Stimulated activated CD8-positive, alpha-beta memory T cell treated with anti-CD3 and anti-CD28 coated beads, Interleukin-12 subunit alpha, Interleukin-12 subunit beta, amount 100 ng/mL, for 1 hour (primary cell): ENCODE measurements at places on chromosomes 1 and 21.
A peak's percentile ranks its signal among the peaks of the same experiment; 100 is the strongest.

- no peak for DNase-seq
These were observed 28.8 kb downstream of the SAMD13 start for GRCh38 chr1:84330125-84330984.

GRCh38 chr1:245528258-245528635 lies 373.5 kb downstream of the KIF26B start:
- DNase-seq = no peak

- no peak for DNase-seq
These were observed 37.2 kb upstream of the NPL start for GRCh38 chr1:182752077-182752988.

GRCh38 chr1:22487781-22488180 lies 36.1 kb downstream of the ZBTB40 start:
- no peak for DNase-seq

DNA sequence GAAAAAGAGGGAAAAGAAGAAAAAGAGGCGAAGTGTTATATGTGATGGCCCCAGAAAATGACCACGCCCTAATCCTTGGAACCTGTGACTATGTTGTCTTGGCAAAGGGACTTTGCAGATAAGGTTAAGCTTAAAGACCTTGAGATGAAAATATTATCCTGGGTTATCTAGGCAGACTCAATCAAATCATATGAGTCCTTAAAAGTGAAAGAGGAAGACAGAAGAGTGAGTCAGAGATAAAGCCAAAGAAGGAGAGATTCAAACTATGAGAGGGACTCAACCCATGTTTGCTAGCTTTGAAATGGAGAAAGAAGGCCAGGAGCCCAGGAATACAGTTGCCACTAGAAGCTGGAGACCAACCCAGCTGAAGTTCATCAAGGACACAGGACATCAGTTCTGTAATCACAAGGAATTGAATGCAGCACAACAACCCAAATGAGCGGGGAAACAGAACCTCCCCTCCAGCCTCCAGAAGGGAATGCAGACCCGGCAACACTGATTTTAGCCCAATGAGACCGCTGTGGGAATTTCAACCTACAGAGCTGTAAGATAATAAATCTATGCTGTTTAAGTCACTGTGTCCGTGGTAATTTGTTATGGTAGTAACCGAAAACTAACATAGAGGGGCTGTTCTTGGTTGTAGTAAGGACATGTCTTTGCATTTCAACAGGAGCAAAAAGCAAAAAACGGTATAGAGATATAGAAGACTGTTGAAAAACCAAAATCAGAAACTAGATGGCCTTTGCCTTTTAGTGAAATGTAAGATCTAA lies 4.2 kb upstream of the RGS8 start:
- no peak for DNase-seq

GRCh38 chr1:173255214-173255813 lies 48.2 kb upstream of the TNFSF4 start:
- DNase-seq = no peak

- DNase-seq = no peak
These were observed 67.1 kb downstream of the HIVEP3 start for GRCh38 chr1:41851589-41851988.

DNA sequence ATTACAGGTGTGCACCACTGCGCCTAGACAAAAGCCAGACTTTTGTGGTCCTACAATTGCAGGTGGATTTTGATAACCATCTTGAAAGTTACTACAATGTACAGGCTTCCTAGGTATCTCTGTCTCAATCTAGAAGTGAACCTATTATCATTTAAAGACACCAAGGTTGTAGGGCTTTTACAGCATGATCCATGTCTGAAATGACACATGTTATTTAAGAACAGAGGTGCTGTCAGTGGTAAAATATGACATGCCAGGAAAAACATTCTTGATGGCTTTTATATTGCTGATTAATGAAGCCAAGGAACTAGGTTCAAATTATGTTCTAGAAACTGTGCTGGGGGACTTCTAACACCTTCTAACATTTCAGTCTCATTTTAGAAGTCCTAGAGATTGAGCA lies 253.1 kb downstream of the SDCCAG8 start:
- no peak for DNase-seq

DNA sequence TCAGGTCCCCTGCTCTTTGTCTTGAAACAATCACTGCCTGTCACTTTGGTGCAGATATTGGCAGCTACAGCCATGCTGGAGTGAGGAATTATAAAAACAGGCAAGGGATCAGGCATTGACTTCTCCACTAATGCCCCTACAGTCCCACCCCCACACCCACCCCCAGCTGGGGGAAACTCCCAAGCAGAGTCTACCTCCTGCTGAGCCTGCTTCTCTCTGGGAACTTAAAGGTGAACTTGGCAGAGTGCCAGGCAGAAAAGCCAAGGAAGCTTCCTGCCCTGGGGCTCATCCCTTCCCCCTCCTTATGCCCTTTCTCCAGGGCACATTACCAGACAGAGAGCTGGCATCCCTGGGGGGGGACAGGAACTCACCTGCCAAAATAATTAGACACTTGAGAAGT lies 6.7 kb downstream of the NCMAP start:
- no peak for DNase-seq

DNA sequence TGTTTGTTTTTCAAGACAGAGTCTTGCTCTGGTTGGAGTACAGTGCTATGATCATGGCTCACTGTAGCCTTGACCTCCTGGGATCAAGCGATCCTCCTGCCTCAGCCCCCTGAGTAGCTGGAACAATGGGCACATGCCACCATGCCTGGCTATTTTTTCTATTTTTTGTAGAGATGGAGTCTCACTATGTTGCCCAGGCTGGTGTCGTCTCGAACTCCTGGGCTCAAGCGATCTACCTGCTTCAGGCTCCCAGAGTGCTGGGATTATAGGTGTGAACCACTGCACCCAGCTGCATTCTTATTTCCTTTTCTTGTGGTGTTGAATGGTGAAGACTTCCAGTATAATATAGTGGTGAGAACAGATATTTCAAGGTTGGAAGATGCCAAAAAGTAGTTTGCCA lies 28.0 kb downstream of the B3GALT5 start:
- DNase-seq = no peak

DNA sequence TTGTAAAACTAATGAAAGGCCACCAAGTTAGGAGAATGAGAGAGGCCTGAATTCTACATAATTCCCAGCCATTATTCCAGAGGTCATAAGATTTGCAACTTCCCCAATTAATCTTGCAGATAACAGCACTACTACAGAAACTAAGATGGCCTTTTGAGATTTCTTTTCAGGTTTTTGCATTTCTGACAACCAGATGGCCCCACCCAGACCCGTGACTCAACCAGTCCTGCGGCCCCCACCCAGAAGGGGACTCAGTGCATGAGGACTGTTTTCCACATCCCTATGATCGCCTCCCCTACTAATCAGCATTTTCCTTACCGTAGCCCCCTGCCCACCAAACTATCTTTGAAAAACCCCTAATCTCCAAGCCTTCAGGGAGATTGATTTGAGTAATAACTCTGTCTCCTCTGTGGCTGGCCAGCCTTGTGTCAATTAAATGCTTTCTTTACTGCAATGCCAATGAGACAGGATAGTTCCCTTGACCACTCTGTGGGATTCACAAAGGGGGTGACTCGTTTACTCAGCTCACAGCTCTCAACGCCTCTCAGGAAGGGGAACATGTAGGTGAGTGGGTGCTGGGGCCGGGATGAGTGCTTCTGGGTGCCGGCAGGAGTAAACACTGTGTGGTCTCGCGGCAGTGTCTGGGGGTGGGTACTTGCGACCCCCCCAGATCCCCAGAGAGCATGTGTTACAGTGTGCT lies 10.5 kb upstream of the CNIH3 start:
- no peak for DNase-seq

DNA sequence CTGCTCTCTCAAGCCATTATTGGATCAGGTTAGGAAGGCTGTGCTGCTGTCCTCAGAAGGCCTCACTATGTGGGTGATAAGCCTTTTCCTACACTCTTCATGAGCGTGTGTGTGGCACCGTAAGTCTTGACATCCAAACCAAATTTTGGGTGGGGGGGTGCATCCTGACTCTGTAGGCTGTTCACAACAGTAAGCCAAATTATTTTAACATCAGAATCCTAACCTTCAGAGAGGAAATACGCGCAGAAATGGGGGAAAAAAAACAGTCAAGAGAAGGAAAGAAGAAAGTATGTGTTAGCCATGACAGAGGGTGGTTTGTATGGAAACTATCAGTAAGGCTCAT lies 21.0 kb downstream of the STPG1 start:
- DNase-seq = no peak

GRCh38 chr1:185445594-185445993 lies 128.6 kb upstream of the IVNS1ABP start:
- no peak for DNase-seq

DNA sequence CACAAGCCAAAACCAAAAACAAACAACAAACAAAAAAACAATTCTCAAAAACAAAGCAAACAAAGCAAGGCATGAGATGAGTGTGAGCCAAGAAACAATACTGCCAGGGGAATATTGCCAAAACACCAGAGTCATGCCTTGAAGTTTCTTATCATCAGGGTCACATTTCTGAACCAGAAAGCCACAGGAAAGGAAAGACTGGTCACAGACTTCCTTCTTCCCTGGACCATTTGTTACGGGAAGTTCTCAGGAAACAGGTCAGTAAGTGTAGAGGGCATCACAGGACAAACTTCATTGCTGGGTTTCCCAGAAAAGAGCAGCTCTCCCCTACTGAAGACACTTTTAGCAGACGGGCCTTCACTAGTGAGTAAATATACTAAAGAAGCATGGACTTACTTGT lies 191.2 kb downstream of the GABPA start:
- no peak for DNase-seq

GRCh38 chr1:174406421-174406820 lies 41.3 kb upstream of the GPR52 start:
- DNase-seq = no peak

DNA sequence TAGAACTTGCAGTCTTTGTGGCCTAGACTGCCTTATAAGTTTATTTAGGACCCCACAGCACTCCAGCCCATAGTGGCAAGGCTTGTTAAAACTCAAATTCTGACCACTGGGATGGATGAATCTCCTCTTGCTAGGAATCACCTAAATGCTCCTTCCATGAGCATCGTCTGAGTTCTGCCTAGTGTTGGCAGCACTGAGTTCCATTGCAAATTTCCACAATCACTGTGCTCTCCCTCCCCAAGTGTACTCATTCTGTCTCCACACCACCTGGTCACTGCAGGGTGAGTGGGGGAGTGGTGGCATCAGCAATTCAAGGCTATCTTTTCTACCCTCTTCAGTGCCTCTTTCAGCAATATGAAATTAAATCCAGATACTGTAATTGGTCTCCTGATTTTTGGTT lies 46.7 kb upstream of the PTBP2 start:
- DNase-seq = no peak

DNA sequence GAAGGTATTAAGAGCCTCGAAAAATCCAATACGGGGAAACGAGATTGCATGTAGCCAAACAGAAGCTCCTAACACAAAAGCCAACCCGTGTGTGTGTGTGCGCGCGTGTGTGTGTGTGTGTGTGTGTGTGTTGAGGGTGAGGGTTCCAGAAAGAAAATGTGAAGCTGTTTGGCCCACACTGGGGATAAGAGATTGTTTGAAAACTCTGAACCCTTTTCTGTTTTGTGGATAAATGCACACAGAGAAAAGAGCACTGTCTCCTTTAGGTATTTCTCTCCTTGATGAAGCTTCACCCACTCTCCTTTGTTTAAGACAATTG lies 1.9 kb downstream of the WLS start:
- DNase-seq = no peak

DNA sequence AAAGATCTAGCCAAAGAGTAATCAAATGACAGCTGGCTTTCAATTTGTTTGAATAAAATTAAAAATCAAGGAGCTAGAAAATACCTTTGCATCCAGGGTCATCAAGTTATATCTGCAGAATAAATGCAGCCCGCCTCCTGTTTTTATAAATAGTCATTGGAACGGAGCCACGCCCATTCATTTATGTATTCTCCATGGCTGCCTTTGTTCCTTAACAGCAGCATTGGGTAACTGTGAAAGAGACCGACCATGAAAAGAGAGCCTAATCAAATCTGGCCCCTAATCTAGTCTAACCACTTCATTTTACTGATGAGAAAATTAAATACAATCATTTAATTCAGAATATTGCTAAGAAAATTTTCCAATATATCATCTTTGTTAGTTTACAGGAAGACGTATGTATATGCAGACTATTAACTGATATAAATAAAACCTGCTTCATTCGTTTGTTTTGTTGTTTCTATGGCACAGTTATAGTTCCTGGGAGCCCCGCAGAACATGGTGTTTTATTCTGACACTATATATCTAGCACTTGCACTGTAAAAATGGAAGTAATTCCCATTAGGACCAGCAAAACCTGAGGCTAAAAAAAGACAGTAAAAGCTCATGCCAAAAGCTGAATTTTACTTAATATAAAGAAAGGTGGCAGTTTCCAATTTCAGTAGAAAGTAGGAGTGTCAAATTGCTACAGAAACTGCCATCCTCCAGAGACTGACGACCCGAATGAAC lies 111.8 kb upstream of the PALMD start:
- no peak for DNase-seq

DNA sequence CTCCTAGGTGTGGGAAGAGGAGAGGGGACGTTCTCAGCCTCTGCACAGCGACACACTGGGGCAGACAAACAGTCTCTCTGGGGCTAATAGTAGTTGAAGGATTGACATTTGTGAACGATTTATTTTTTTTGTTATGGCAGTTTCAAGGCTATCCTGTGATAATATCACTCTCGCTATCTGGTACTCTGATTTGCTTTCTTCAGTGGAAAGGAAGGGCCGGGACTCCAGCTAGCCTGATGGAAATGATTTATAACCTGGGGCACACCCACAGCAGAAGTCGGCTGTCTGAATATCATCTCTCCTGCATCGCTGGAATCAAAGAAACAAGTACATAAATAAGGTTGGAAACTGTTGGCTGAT lies 122.7 kb downstream of the KCNN3 start:
- no peak for DNase-seq

- DNase-seq = no peak
These were observed 29.9 kb upstream of the CTBS start for GRCh38 chr1:84603941-84604830.

DNA sequence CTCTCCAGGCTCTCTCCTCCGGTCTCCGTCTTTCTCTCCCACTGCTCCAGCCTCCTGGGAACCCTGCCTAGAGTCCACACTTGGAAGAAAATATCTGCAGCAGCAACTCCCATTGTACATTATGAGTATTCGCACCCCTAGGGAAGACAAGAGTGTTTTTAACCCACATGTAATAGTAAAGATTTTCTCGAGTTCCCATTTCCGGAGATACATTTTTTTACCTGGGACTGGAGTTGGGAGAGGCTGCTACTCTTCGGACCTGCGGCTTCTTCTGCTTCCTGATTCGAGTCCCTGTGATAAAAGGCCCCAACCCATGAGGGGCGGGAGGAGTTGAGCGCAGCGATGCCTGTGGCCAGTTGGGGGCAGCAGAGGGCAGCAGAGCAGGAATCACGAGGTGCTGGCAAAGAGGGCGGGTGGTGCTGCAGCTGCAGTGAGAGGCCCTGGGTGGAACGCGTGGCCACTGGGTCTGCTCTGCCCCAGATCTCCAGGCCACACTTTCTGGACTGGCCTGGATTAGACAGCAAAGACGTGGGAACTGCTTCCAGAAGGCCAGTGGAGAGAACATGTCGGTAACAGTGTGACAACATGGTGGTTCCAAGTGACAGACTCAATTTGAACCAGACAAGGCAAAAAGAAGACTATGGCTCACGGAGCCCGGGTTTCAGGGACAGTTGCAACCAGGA lies 221.0 kb upstream of the CSF3R start:
- DNase-seq = peak; percentile 11
